Myocyte (in vitro differentiated cells): ENCODE measurements at places on chromosomes 5 and 9.
A peak's percentile ranks its signal among the peaks of the same experiment; 100 is the strongest.

GRCh38 chr9:95820074-95820473 is 55.4 kb upstream of the ERCC6L2 start:
- no peak for DNase-seq

- no peak for DNase-seq
These were observed 60.5 kb upstream of the ANKRD33B start for GRCh38 chr5:10503321-10503720.

DNA sequence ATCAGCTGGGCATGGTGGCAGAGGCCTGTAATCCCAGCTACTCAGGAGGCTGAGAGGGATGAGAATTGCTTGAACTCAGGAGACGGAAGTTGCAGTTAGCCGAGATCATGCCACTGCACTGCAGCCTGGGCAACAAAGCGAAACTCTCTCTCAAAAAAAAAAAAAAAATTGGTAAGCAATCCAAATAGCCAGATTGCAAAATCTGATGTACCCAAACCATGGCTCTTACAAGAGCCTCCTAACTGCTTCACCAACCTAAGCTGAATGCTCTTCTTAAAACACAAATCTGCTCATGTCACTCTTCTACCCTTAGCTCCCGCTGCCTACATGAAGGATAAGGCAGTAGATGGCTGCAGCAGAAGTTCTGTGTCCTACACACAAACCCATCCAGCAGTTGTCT is 105.9 kb downstream of the MPDZ start:
- DNase-seq = no peak

DNA sequence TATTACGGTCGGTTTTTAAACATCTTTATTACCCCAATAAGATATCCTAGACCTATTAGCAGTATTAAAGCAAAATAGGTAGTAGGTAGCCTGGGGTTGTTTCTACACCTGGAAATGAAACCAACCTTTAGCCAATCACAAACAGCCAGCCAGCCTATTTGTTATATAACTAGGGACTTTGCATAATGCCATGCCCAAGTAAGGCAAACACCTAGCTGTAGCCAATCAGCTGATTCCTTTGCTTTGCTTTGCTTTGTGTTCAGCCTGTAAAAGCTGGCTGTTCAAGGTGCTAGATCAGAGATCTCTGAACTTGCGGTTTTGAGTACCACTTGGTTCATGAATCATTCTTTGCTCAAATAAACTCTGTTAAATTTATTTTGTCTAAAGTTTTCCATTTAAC is 46.5 kb upstream of the SETD9 start:
- no peak for DNase-seq

DNA sequence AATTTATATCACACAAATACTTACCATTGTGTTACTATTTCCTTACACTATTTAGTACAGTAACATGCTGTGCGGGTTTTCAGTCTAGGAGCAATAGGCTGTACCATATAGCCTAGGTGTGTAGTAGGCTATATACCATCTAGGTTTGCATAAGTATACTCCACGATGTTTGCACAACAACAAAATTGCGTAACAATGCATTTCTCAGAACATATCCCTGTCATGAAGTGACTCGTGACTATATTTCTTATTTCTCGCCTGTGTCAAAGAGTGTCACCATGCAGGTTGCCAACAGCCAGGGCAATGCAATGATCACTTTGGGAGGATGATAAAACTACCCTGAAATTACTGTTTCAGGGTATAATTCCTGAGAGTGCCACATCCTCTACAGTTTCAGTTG is 65.6 kb upstream of the CD180 start:
- DNase-seq = no peak

DNA sequence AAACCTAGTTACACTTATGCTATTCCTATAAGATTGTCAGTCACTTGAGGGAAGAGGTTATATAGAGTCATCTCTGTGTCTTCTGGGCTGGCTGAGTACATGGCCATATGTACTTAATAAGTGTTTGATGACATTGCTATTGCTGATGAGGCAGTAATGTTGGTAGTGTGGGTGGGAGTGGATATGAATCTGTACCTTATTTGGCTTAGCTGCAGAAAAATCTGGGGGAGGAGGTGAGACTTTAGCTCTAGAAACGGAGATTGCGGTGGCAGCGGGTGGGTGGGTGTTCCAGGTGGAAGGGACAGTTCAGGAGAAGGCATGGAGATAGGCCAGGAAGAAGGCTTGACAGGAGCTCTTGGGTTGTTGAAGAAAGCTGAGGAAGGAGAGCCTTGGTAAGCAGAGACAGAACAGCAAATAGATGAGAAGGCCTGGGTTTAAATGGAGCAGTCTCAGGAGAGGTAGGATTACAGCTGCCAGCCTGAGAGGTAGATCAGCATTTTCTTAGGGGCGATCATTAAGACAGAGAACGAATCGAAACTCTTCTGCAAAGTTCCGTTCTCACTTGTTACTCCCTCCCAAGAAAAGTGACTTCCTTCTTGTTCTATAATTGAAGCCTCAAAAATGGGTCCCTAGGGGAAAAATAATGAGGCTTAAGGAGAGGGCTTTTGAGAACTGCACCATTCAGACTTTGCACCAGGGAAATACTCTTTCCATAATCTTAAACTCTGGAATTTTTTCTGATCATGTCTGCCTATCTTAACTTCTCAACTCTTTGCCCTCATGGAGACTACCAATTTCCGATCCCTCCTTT is 160.5 kb downstream of the UNC13B start:
- no peak for DNase-seq

- no peak for DNase-seq
These were observed 78.9 kb upstream of the PAPPA start for GRCh38 chr9:116074658-116075057.

- DNase-seq = no peak
These were observed 30.9 kb downstream of the NR4A3 start for GRCh38 chr9:99852617-99853016.

- DNase-seq = peak; percentile 97
These were observed 161.2 kb downstream of the RGS3 start for GRCh38 chr9:113624721-113625120.
